ENCODE measurements at places on chromosomes 1 and 21.

GRCh38 chr1:8424539-8425116 is 106.7 kb downstream of the SLC45A1 start:
- DNase-seq, result peak; percentile 38

DNA sequence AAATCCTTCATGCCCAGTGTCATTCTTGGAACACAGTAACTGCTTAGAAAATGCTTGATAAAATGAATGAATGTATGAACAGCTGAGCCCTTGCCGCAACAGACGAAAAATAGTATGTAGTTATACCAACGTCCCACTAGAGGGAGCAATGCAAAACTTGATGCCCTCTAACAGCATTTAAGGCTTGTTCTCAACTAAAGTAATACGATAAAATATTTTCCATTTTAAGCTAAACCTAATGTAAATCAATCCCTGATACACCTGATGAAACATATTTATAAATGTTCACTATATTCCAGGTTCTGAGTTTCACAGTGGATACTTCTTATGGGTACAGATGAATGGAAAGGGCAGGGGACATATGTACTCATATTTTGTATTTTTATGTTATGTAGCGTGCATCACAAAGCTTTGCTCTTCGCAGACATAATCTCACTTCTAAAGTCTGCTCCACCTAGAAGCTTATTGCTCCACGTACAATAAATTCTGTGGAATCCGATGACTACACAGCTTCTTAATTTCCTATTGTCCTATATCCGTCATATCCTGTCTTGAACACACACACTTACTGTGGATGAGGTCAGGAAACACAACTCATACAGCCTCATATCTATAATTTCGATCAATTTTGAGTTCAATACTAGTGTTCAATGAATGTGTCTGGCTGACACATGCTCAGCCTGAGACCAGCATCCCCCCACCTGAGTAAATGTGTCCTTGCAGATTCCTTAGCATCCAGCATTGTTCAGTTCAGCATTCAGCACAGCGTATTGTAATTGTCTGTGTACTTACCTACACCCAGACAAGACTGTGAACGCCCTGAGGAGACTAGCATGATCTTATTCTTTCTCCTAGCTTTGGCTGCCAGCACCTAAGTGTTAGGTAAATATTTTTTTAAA is 4.4 kb upstream of the UTP25 start:
- DNase-seq, result no peak

GRCh38 chr1:211126622-211127021 is 7.3 kb downstream of the KCNH1 start:
- no peak for DNase-seq

DNA sequence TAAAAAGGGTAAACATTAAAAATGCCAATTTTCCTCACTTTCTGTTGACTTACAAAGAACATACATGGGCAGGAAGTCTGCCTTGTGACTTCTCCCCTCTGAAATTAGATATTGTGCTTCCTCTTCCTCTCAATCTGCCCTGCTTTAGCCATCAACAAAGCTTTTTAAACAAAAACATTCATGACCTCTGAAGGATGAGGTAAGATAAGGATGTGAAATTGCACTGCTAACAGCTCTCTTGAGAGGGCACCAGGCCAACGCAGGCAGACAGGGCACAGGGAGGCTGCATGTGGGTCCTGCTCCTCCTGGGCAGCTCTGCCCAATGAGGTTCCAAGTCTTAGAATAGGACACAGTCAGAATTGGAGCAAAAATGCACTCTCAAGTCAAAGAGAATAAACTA is 62.1 kb downstream of the DEGS1 start:
- no peak for DNase-seq

DNA sequence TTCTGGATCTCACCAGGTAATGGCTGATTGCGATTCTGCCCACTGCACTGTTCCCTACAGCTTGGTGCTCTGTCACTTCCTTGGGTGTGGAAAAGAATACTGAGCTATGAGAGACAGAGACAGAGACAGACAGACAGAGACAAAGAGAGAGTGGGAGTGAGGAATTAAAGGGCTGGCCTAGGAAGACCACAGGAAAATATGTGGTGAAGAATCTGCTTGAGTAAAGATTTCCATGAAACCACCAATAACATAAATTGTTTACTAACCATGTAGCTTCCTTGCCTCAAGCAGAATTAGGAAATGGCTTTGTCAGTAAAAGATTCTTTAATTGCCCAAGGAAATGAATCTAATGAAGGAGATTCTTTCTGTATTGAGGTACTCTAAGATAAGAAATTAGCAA is 54.4 kb downstream of the MPZL1 start:
- no peak for DNase-seq

GRCh38 chr1:240635466-240636256 is 23.7 kb upstream of the GREM2 start:
- no peak for DNase-seq

GRCh38 chr1:231487019-231487418 is 41.5 kb upstream of the TSNAX start:
- no peak for DNase-seq

DNA sequence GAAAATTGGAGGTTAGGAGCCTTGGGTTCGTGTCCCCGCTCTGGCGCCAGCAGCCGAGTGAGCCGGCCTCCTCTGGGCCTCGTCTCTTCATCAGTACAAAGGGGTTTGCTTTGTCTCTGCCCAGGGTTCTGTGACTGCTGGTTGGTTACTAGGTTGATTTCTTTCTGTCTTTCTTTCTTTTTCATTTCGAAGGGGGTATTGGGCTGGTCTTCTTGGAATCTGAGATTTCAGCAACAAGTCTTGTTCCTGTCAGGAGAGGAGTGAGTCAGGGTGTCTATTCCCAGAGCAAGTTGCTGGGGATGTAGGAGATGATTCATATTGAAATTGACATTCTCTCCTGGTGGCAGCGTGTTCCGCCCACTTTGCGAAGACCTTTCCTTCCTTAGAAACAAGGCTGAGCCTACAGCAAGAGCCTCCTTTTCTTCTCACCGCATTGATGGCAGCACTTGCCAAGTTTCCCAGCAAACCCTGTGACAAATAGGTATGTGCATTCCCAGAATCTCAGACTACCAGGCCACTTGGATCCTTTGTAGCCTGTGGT is 79.2 kb downstream of the MAN1C1 start:
- DNase-seq, result no peak

DNA sequence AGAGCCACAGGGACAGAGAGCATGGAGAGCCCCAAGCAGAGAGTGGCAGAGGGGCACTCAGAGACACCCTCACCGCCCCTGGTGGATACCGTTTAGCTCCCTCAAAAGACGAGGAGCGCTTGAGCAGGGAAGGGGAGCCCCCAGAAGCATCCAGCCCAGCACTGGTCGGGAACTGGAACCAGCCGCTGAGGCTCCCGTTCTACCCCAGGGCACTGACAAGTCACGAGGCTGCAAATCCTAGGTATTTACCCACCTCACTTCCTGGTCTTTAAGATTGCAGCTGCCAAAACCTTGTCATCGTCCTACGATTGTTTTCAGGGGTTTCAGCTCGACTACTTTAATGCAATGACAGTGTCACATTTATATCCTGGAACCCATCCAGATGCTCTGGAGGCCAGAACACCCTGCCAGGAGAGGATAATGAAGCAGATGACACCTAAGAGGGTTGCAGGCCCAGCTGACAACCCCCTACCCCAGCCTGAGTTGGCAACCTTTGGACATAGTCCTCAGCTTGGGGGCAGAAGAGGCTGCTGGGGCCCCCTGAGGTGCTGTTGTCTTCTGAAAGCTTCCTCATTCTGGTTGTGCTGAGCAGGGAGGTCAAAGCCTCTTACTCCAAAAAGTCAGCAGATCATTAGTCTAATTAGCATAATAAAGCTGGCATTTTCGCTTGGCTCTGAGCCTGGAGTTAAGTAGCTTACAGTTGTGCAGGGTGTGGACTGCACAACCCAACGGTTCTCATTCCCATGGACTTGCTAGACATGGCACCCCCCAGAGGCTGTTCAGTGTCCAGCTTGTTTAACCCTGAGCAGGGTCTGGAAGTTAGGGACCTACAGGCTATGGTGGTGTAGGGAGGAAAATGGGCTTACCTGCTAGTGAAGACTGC is 20.6 kb upstream of the BACE2 start:
- no peak for DNase-seq

GRCh38 chr1:4965346-4966075 is 311.1 kb downstream of the AJAP1 start:
- no peak for DNase-seq

GRCh38 chr21:34235514-34235913 is 128.3 kb upstream of the KCNE2 start:
- no peak for DNase-seq

- no peak for DNase-seq
Measured at GRCh38 chr1:14937288-14937949, 216.1 kb upstream of the TMEM51 start.

DNA sequence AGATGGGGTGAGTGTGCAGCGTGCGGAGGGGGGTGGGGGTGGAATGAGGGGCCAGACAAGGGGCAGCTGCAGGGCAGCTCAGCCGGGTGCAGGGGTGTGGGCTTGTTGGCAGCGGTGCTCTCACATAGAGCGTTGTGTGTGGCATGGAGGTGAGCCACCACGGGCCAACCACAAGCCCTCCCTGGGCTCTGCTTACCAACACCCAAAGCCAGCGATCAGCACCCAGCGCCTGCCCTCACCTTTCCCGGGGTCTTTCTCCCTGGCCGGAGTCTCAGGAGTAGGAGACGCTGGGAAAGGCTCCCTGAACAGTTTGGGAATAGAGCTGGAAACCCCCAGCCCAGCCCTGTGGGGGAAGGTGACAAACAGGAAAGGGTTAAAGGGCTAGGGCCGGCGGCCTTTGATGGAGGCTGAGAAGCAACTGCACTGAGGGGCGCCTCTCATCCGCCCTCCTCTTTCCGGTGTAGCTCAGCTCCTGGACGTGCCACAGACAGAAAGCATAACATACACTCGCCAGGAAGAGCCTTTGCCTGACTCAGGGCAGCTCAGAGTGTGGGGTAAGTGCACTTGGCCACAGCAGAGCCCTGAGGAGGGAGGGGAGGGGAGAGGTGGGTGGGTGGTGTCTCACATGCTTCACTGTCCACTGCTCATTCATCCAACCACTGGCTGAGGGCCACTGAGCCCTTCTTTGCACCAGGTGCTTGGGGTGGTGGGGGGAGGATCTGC is 577 bp downstream of the IKBKE start:
- DNase-seq, result no peak
